Stimulated activated CD8-positive, alpha-beta memory T cell treated with anti-CD3 and anti-CD28 coated beads, Interleukin-7, amount 100 ng/mL, for 24 hours (primary cell): ENCODE measurements at places on chromosomes 2 and 18.

DNA sequence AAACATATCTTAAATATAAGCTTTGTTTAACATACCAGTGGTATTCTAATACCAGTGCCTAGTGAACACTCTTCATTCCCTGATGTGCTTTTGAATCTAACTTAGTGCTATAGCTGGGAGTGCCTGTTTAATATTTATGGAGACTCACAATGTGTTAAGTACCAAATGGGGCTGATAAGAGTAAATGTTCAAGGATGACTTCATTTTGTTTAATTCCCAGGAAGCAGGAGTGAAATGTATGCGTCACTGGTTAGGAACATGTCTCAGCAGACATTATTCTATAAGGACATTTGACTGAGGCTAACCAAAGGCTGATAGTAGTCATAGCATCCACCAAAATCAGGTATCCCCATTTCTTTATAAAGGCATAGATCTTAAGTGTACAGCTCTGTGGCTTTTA is 31.7 kb upstream of the LINC00305 start:
- DNase-seq: no peak

DNA sequence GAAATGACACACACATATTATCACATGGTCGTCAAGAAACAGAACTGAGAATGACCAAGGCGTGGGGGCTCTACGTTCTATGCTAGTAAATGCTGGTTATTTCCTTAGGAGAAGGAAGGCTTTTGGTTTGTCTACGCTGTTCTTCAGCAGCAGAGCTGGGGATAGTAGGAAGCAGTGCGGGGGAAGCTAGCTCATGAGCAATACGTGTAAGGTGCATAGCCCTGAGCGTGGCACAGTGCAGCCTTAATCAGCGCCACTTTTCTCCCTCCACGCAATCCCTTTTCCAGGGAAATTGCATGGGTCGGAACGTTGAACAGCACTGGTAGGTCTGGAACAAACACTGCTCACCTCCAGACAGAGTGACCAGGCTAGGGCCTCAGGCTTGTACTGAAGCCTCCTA is 199.6 kb upstream of the FBXO11 start:
- no peak for DNase-seq

GRCh38 chr2:238239543-238239862 is 335 bp downstream of the HES6 start:
- no peak for DNase-seq

DNA sequence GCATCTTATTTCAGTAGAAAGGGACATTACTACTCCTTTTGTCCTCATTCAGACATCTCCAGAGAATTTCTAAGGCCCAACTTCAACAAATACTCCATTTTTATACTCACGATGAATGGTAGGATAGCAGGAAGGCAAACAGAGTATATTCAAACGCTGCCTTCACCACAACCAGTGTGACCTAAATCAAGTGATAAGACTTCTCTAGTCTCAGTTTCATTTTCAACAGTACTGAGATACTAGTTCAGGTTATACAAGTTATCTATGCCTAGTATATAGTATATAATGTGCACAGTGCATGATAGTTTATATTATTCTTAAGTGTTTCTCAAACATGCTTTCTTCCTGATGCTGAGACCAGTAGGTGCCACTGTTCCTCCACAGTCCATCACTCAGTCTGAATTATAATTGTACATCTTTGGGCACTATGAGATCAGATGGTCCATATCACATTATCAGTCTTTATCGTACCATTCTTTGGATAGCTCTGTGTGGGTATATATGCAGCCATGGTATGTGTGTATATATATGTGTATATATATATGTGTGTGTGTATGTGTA is 66.3 kb upstream of the RPE start:
- DNase-seq: no peak

DNA sequence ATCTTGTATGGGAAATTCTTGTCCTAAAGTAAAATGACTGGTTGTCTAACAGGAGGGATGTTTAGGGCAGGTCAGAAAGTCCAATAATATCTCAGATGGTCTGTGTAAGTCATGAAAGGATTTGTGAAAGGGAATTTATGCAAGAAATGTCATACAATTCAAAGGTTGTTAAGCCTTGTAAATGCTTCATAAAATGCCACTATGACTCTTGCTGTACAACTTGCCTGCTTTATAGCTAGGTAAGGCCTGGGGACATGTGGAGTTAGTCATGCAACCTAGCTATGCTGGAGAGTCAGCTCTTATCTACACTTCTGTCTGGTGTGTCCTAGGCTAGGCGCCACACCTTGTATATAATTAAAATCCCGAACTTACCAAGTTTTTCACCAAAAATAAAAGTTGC is 36.9 kb upstream of the VWA3B start:
- no peak for DNase-seq

DNA sequence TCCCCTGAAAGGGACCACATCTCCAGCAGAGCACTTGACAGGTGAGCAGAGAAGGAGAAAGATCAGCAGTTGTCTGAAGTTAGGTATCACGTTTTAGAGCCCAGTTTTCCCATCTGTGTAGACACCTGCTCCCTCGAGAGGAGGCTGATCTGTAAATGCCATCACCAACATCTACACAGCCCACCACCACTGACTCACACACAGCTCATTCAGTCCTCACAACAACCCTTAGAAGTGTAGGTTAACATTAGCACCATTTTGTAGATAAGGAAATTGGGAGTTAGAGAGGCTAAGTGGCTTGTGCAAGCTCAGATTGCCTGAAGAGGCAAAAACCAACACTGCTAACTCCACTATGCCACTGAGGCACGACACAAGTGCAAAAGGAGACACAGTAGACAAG is 37.2 kb upstream of the STAT1 start:
- no peak for DNase-seq

GRCh38 chr2:197097578-197098366 is 171.3 kb upstream of the PGAP1 start:
- DNase-seq: no peak

DNA sequence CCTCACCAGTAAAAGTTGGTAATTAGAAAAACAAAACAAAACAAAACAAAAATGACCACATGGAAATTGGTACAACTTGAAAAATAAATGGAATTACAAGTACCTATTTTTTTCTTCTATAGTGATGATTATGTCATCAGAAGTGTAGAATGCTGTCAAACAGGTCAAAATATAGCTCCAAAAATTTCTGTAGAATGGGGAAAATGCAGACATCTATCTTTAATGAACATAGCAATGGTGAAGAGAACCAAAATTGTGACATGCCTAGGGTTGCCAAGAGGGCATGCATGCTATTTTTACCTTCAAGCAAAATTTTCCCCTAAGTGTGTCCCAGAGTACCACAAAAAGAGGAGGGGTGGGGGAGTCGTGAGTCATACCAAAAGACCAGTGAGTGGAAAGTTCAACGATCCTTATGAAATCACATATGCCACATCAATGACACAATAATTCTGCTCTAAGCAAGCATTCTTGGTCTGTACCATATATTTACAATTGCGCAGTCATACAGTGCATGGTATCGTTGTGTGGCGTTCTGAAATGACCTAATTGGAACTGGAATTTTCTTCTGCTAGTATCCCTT is 1436.4 kb downstream of the SUCLG1 start:
- no peak for DNase-seq

DNA sequence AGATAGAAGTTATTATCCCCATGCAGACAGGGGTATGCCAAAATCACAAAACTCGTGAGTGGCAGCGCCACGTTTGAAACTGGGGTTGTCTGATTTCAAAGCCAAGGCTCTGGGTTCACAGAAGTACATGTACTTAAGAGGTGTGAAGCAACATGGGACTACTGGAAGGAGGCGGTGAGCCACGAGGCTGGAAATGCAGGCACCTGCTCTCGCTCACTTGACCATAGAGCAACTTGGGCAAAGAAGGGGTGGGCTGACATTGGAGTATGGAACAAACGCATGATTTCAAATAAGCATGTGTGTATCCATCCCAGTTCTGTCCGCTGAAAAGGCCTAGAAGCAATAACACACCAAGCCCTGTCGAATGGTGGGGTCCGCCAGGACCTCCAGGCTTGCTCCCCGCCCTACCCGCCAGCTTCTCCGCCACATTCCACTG is 593 bp upstream of the ACTR2 start:
- DNase-seq: no peak

DNA sequence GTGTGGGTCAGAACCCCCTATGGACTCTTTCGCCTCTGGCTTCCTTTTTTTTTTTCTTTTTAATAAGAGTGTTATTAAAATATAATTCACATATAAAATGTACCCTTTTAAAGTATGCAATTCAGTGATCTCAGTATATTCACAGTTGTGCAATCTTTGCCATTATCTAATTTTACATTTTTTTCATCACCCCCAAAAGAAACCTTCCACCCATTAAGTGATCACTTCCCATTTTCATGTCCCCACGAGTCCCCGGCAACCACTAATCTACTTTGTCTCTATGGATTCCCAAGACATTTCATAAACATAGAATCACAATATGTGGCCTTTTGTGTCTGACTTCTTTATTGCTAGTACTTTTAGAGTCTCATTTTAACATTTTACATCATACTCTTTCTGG is 38.7 kb upstream of the ANXA4 start:
- no peak for DNase-seq

DNA sequence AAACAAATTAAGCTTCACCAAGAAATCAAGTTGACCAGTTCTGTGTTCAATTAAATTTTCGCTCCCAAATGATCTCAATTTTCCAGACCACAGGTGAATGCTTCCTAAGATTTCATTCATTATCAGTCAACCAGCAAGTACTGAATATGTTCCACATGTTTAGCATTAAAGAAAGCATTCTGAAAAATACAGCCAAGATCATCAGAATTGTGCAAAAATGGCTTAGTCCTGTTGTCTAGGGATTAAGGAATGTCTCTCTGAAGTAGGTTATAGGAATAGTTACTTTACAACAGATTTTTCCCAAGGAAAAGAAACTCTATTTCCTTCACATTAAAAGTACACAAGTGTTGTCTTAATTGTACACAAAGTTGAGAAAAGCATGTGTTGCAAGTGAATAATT is 69.2 kb downstream of the NRXN1 start:
- no peak for DNase-seq

DNA sequence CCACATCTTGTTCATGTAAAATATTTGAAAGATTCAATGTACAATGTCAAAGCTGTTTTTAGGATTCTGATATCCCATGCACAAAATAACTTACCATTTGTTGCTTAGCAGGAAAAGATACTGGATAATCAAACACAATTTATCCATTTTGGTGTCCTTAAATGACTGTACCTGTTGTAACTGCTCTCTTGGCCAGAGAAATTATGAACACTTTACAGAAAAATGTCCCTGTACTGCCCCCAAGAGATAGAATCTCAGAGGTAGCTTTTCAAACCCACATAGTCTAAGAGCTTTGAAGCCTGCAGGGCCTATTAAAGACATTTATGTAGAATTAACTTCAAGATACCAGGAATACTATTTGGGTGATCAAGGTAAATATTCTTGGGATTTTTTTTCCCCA is 12.2 kb upstream of the ME2 start:
- DNase-seq: no peak

- DNase-seq: no peak
Measured at GRCh38 chr2:62398356-62398755, 107.6 kb downstream of the TMEM17 start.

DNA sequence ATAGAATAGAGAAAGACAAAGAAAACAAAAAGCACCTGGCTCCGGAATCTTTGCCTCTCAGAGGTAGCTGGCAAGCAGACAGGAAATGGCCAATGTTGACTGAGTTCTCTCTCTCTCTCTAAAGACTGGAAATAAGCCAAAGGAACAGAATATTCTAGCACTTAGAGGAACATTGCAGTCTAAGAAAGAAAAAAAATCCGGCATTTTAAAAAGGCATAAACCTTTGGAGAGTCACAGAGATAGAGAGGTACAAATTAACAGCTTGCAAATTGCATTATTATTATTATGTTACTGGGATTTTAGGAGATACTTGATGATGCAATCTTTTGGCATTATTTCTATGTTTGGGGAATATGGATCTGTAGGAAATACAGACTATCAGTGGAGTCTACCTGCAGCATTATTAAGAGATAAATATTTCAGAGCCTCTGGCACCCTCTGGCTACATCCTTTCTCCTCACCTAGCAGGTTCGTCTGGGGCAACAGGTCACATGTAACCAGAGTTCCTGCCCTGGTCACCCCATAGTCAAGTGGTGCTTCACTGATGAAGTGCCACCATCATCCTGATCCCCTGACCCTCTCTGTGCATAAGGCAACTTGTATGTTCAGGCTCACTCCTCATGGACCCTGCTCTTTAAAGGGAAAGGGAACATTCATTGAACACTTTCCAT is 318.9 kb upstream of the ACVR2A start:
- no peak for DNase-seq

GRCh38 chr2:46142546-46143428 is 154.4 kb upstream of the EPAS1 start:
- DNase-seq: no peak

GRCh38 chr2:25330273-25330672 is 11.5 kb downstream of the DNMT3A start:
- DNase-seq: no peak

- DNase-seq: no peak
Measured at GRCh38 chr2:144495227-144496091, 24.5 kb downstream of the ZEB2 start.

DNA sequence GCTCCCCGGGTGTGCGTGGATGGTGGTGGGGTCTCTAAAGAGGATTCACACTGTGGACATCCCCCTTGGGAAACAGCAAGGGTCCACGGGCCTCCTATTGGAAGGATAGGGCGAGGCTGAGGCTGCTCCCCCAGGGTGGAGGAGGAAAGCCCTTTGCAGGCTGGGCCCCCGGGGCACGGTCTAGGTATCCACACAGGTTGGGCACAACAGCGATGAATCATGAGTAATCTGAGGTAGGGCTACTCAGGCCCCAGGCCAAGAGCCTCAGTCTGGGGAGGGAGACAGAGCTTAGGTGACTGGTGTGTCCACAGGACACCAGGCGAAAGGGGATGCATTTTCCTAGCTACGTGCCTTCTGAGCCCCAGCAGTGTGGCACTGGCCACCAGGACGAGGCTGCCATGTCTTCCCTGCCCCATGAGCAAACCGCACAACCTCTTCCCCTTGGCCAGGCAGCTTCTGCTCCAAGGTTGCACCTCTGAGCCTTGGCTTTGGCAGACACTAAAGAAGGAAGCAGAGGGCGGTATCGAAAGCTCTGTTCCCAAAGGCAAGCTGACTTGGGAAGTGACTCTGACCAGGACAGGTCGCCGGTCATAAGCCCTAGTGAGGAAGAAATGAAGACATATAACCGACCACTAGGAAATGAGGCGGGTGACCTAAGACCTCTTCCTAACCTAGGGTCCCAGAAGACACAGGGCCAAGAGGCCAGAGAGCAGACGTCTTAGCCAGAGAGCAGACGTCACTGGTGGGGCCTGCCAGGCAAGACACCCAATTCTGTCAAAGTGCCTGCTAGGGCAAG is 14.6 kb upstream of the SEMA4C start:
- DNase-seq: no peak

DNA sequence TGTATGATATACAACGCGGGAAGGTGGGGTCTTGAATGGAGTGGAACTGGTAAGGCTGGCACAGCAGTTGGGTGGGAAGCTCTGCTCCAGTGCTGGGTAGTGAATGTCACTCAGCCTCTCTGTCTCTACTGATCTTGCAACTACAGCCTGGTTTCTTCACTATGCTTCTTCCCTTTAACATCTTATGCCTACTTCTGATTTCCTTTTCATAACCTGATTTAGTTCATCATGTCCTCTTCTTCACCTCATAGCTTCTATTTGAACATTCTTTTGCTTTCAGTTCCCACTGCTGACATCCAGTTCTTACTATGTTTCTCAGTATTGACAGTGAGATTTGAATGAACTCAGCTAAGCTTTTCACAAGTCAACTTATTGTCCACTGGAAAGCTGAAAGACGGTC is 286.2 kb downstream of the ARL6IP6 start:
- no peak for DNase-seq
